ENCODE measurements at places on chromosomes 16 and 17. TPM values are rescaled to one million over a fixed set of nuclear protein-coding genes. Genes with fewer than 3 reads are reported as not detected.

DNA sequence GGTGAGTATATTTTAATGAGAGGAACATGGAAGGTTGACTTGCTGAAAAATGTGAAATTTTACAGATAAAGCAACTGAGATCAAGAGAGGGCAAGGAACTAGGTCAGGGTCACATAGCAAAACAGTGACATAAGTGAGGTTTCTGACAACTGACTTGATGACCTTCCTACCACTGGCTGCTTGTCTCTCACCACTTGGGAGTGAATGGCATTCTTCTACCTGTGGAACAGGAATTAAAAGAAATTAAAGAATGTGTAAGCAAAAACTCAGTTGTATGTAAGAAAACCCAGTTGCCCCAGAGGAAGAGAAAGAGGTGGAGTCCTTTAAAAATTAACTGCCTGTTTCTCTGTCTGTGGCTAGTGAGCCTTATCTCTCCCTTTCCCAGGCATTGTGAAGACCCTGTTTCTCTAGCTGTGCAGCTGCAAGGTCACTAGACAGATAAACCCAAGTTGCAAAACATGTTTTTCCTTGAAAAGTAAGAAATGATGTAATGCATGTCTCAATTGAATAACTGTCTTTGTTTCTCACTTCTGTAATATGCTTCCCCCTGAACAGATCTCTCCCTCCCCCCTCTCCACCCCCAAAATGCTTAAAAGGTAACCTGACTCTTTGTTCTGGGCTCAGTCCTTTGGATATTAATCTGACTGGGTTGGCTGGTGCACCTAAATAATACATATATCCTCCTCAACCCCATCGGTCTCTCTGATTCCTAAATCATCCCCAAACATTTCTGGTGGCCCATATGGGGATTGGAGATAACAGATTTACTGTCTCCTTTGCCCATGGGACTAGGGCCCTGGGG lies 23.4 kb downstream of the ACSM1 start:
- DNase-seq: no peak

GRCh38 chr16:17347624-17348023 lies 123.1 kb downstream of the XYLT1 start:
- no peak for DNase-seq

DNA sequence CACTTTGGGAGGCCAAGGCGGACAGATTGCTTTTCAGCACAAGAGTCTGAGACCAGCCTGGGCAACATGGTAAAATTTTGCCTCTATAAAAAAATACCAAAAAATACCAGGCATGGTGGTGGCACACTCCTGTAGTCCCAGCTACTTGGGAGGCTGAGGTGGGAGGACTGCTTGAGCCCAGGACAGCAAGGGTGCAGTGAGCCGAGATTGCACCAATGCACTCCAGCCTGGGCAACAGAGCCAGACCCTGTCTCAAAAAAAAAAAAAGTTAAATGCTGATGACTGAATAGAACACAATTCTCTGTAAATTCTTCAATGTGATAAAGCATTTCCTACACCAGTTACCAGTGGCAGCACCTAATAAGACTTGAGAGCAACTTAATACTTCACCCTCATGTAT lies 65.7 kb downstream of the KANSL1 start:
- no peak for DNase-seq

Gene WNT9B
- total RNA-seq: not detected

DNA sequence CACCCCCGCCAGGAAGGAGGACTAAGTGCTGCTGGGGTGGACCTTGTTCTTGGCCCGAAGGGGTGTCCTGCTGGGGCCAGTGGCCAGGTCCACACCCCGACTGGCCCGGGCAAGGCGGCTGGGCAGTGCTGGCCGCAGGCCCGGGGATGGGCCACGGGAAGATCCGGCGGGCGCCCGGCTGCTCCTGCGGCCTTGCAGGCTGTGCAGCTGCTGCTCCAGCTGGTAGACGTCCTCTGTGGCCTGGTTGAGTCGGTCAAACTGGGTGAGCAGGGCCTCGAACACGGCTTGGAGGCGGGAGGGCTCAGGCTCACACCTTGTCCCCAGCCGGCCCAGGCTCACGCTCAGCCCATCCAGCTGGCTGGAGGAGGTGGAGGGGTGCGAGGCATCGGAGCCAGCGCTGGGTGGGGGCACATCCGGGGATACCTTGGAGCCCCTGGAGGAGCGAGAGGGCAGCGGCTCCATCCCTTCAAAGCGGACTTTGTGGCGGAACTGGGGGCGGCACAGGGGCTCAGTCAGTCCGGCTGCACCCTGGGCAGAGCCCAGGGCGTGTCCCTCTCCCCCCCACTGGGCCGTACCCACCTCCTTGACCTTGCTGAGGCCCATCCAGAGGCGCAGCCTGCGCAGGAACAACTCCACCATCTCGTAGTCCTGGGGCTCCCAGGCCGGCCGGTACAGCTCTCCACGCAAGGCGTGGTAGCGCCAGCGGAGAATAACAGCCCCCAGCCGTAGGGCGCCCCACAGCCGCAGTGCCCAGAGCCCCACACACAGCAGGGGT lies 42.1 kb downstream of the TSC2 start:
- no peak for DNase-seq

DNA sequence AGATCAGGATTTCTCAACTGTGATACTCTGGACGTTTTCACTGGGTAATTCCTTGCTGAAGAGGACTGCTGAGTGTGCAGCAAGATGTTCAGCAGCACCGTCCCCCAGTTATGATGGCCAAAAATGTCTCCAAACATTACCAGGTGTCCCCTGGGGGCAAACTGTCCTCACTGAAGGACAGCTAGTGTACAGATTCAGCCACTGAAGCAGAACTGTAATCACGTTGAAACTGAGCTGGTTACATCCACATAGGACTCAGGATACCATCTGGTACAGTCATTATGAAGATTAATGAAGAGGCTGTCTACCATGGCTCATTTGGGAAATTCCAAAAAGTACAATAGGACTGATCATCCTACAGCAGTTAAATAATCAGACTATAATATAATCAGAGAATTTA lies 43.3 kb upstream of the GINS3 start:
- no peak for DNase-seq

Gene SYT17
- total RNA-seq: not detected
